ENCODE measurements at places on chromosomes 2 and 18.

DNA sequence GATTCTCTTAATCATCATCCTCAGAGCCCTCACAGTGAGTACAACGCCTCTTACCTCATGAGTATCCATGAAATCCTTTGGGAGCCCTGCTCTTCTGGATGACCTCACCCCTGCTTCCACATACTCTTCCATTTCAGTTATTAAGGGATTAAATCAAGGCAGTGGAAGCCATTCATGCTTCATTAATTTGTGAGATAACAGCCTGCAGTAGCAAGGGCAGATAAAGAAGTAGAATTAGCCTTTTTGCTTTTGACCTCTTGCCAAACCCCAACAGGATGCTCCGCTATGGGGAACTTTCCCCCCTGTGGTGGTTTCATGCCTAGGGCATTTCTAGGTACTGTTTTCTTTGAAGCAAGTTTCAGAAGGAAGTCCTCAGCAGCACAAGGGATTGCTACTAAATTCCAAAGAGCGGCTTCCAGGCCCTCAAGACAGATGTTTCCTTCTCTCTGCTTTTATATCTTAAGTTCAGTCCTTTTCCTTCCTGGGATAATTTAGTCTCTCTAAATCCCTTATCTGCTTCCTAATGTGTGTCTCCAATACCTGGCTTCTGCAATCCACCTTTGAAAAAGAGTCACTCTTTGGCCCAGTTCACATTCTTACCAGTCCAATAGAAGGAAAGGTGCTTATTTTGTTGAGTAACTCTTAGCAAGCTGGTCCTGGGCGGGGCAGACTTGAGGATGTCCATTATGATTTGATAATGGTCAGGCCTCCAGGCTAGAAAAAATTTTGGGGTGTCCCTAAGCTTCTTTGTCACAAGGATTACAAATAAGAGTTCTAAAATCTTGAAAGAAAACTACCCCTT is 76.9 kb downstream of the MYO1B start:
- no peak for DNase-seq

- DNase-seq = no peak
Measured at GRCh38 chr18:2089396-2089795, 481.9 kb downstream of the METTL4 start.

- no peak for DNase-seq
Measured at GRCh38 chr2:146386096-146386495, 1458.7 kb upstream of the ACVR2A start.

- peak; percentile 0 for DNase-seq
Measured at GRCh38 chr2:76197842-76198448, 487.2 kb upstream of the GCFC2 start.

- DNase-seq = no peak
Measured at GRCh38 chr18:79384834-79385233, 10.9 kb upstream of the NFATC1 start.
